ENCODE measurements at places on chromosomes 2 and 18.

DNA sequence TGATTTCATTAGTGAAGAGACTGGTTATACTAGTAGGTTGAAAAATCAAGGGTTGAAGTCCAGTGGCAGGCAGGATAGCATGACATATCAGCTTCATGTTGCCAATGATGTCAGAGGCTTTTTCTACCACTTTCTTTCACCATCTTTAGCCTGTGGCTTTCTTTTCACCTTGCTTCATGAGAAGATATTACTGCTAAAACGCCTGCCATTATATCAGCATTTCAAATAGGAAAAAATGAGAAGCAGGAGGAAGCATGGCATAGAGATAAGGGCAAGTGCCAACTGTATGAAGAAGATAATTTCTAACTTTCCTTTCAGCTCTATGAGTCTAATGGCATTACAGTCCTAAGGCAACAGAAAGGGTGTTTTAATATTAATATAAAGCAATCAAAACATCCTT is 270.2 kb upstream of the SYT4 start:
- DNase-seq = no peak

DNA sequence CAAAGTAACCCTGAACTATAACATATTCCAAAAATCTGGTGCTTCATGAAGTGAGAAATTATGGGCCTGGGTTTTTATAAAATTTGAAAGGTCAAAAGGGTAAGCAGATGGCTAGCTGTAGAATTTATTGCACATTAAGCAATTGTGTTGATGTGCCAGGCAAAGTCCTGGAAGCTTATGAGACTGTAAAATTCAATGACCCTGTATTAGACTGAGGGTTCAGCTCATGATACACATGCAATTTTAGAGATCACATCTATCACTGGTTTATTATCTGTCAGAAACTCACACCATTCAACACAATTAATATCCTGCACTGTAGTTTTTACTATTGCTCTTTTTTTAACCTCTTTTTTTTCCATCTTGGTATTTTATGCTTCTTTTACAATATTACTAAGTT is 1162.6 kb upstream of the SLC39A10 start:
- DNase-seq = no peak

GRCh38 chr2:232963913-232964312 is 49.1 kb downstream of the NGEF start:
- no peak for DNase-seq

DNA sequence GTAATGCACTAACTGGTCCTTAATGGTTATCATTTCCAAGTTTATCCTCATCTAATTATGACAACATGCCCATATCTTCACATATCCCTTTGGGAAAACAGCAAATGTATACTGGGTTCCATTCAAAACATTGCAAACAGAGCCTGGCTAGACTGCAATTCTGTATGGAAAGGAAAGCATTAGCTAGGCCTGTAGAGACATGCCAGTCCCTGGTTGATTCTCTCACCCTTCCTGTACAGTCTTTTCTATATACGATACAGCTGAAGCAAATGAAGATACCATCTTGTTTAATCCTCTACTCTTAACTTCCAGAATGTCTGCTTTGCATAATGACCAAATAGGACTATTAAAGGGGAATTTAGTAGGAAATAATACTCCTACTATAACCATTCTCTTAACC is 294.4 kb upstream of the MC4R start:
- no peak for DNase-seq

- no peak for DNase-seq
Observed at GRCh38 chr2:31332521-31332920, 82.0 kb downstream of the XDH start.

- DNase-seq = no peak
Observed at GRCh38 chr2:25366629-25367028, 24.9 kb upstream of the DNMT3A start.

DNA sequence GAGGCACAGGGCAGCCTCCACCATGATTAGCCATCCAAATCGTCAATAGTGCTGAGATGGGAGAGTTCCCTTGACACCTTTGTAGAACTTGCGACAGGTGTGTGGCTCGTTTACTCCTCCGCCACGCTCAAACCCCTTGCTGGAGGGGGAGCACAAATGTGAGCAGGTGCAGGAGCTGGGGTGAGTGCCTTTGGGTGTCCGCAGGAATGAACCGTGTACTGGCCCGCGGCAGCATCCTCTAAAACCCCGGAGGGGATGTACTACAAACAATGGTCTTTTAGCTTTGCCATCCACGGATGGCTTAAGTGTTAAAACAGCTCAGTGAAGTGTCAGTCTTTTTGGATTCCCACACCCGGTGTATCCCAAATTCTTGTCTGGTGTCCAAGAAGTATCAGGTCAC is 21.4 kb upstream of the TDRD15 start:
- no peak for DNase-seq

GRCh38 chr2:36530178-36530982 is 67.6 kb downstream of the FEZ2 start:
- no peak for DNase-seq

DNA sequence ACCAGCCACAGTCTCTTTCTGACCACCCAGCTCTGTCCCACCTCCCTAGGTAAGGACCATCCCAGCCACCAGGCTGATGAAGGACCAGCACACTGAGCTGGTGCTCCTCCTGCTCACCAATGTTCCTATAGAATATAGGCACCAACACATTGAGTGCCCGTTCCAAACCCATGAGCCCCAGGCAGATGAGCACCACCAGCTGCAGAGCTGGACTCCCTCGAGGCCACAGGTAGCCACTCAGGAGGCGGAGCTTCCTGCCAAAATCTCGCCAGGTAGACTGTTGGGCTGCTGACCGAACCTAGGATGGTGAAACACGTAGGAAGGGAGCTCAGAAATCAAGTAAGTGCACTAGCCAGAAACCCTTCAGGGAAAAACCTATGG is 2.2 kb downstream of the ABCB6 start:
- DNase-seq = no peak

- DNase-seq = no peak
Observed at GRCh38 chr2:172578054-172578453, 22.2 kb downstream of the PDK1 start.

GRCh38 chr2:37984589-37984988 is 59.5 kb downstream of the RMDN2 start:
- DNase-seq = no peak

DNA sequence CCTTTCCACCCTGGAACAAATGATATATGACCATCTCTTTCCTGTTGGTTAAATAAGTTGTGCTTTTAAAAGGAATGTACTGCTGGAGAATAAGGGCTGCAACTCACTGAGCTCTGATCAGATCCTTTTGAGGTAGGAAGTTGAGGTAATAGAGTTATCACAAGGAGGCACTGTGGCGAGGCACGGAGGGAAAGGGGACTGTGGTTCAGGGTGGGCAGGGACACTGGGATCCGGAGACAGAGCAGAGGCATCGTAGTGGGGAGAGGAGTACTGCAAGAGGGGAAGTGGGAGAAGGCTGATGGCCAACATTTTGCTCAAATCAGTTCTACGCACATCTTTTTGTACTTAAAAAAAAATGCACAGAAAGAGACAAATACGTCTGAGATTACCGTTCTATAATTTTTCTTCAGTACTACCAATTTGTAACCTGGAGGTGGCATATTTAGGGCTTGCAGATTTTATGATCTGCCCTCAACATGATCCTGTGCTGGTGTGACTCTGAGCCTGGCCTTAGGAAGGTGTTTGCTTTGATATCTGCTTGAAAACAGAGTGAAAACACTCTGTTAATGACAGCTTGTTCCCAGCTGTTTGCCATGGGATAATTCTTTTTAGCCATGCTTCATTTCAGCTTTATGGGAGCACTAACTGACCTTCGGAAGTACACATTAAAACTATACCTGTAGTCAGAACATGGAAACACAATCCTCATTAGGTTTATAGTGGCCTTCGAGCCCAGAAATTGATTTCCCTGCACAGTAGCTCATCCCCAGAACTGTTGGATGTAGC is 168.1 kb downstream of the KCNE4 start:
- no peak for DNase-seq

GRCh38 chr18:46246101-46246500 is 141.9 kb downstream of the HAUS1 start:
- no peak for DNase-seq

GRCh38 chr18:31255953-31256352 is 62.0 kb upstream of the DSG1 start:
- no peak for DNase-seq

GRCh38 chr2:106547164-106547903 is 60.2 kb downstream of the CD8B2 start:
- no peak for DNase-seq

DNA sequence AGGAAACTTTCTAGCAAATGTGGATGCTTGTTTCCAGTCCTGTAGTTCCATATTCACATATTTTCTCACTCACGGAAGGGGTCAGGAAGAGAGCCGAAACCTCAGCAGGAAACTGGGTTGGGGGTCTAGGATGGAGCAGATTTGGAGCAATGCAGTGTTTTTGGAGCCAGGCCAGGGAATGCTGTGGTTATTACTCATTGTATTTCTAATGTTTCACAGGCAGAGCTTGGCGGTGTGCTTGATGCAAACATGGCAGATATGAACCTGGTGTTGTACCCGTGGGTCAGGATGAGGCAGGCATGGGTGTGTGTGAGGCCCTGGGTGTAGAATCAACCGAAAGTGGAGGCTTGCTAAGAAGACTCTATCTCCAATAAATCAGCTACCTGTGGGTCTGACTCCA is 34.6 kb upstream of the ACKR3 start:
- DNase-seq = no peak

GRCh38 chr18:47788621-47789020 is 141.8 kb downstream of the SMAD2 start:
- DNase-seq = no peak

- DNase-seq = no peak
Observed at GRCh38 chr18:22778996-22779395, 154.1 kb upstream of the RBBP8 start.

- DNase-seq = no peak
Observed at GRCh38 chr18:74419761-74420160, 37.3 kb downstream of the DIPK1C start.

DNA sequence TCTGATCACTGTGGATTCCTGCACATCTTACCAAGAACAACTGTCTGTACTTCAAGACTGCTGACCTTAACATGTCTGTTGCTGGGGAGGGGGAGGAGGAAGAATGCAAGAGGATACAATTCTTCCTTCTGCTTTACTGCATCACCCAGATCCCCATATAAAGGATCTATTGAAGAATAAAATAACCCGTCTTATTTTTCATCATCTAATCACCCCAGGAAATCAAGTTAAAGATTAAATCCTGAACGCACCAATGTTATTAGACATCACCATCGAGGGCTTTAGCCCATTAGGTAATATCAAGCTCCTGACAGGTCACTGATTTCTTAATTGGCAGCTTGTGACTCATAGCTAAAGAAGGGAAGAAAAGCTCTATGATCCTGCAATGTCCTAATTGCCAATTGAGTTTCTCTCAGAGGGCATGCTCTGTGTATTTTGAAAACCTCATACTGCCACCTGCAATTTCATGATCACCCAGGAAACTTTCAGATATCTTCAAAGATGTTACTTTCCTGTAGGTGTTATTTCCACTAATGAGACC is 75.4 kb upstream of the KCNE4 start:
- no peak for DNase-seq

- DNase-seq = no peak
Observed at GRCh38 chr18:3914109-3914508, 464.1 kb downstream of the TGIF1 start.

DNA sequence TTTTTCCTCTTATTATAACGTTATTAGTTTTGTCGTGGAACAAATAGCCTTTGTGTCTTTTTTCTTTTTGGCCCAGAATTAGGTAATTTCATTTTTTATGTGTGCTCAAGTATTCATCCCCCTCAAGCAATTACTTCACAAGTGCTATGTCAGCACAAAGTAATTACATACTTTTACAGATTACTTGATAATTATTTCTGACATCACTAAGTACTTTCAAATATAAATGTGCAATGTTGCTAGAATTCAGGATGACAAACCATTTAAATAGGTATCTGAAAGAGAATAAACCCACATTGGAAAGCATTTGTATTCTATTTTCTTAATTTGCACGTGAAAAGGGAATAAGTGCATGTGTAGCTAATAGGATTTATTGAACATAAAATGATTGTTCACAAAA is 238.2 kb downstream of the CDH7 start:
- no peak for DNase-seq

- no peak for DNase-seq
Observed at GRCh38 chr2:101329026-101329425, 20.5 kb upstream of the RNF149 start.

- no peak for DNase-seq
Observed at GRCh38 chr2:86398500-86399474, 42.4 kb upstream of the KDM3A start.

DNA sequence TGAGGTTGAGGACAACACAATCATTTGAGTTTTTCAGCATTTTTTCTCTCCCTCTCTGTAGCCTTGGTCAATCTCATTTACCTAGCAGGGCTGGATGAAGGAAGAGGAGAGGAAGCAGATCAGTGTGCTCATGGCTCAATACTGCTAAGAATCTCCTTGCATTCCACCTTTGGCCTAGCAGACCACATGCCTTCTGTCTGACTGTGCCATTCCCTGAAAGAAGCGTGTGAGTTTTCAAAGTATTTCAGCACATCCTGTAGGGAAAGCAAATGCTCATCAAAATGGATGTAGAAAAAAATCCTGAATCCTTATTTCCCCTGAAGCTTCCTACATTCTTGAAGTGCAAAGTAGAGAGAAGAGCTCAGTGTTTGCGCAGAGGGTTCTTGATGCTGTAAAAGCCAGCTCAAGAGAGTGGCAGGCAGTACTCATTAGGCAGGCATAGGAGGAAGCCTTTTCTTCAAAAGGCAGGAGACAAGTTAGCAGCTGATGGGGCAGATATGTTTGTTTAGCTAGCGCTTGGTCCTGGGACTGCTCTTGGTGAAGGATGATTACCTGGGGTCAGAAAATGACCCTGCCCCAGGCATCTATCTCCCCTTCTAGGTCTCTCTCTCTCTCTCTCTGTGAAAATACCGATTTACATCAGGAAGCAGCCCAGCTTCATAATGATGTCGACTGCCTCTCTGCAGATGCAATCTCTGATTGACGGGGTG is 14.4 kb upstream of the PIK3C3 start:
- DNase-seq = no peak

GRCh38 chr18:56716692-56717146 is 65.6 kb downstream of the WDR7 start:
- no peak for DNase-seq

DNA sequence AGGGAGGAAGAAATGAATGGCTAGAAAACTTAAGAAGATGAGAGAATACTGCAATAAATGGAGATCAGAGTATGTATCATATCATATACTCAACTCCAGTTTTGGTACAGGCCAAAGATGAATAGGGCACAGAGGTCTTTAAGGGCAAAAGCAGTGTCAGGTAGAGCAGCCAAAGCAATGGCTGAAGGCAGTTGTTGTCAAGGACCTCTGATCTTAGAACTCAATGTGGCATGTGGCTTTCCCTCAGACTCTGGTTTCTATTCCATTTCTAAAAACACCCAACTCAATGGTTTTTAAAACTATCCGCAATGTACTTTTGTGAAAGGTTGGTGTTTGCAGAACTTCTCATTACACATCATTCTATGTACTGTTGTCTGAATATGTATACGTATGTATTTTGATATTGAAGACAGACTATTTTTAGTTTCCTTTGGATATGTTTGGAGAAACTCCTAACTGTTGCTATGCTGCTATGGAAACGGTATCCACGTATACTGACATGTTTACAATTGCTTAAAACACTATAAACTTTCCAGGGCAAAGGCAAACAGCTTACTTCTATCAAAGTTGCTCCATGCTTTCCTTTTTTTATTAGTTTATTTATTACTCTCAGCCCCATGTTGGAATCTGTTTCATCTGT is 58.1 kb upstream of the PELI1 start:
- no peak for DNase-seq

All from cerebellar nuclear complex (tissue), 1 donor.